ENCODE measurements at places on chromosomes 1 and 21.

DNA sequence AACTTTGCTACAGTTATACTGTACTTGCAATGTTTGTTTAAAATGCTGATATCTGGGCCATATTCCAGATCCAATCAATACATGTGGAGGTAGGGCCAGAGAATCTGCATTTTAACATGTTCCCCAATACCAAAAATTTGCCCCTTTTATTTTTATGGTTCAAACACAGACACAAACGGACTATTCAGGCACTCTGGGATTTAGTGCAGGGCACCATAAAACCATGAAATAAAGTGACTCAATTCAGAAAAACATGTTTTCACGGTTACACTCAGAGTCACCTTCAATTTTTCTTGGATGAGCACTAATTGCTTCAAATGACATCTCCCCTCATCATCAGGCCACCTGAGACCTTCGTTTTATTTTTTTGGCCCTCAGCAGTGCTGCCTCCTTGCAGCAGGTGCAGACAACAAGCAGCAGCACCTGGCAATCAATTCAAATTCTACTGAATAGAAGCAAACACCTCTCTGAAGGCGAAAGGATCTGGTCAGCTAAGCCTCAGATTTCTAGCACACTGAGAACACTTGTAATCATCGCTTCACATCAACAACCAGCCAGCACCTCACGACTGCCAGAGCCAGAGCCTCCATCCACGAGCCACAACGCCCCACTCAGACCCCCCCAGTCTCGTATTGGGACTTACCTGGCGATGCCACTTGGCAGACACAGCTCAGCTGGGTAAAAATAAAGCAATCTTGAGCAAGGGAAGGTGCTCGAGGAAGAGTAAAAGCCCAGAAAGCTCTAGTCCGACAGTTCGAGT is 1.1 kb downstream of the ERO1B start:
- no peak for DNase-seq

DNA sequence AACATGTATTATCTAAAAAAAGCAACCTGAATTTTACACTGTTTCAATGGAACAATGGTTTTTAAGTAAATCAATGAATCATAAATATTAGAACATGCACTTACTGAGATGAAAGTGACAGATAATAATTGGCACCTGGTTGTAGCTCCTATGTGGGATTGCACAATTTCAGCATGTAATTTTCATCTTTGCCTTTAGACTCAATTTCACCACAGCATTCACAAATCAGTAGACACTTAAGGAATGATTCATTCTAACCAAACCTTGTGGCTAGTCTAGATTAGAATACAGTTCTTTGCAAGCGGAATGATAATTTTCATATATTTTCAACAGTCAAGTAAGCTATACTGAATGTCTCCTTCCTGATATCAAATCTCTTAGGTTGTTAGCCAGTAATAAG is 853.4 kb downstream of the KCNT2 start:
- DNase-seq, result no peak

DNA sequence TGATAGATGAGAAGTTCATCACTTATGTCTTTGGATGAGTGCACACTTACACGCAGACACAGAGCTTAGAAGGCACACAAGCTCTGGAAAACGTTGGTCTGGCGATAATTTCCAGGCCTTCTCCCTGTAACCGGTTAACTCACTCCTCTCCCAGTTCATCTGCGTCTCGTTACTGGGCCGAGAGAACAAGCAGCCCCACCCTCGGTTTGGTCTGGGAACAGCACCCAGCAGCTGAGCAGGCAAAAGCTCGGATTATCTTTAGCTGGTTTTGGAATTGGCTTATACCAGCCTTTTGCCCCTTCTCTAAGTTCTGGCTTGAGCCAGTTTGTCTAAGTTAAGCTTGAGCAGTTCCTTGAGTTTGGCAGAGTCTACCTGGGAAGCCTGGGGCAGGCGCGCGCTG is 27.3 kb upstream of the COL6A1 start:
- DNase-seq, result peak; percentile 69

DNA sequence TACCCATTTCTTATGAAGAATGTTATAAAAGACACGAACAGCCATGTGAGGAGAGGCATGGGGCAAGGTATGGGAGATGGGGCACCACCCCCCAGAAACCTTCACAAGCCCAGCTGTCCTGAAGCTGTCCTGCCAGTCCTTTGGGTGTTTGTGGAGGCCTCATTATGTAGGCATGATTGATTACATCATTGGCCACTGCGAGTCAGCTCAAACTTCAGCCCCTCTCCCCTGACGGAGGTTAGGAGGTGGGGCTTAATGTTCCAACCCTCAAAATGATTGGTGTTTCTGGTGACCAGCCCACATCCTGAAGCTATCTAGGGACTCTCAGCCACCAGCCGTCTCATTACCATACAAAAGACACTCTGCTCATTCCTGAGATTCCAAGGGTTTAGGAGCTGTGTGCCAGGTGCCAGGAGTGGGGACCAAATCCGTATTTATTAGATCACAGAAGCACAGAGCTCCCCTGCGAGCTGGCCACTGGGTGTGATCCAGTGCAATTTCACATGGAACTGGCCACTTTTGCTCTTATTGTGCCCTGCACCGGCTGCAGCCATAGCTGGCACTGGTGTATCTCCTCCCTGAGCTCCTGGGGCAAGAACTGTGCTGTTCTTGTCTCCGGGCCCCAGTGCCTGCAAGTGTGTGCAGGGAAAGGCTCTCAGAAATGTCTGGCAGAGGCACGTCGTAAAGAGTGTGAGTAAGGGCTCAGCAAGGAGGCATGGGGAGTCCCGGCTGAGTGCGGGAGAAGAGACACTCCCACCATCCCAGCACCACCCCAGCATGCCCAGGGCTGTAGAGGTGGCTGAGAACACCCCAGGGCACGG is 10.5 kb downstream of the KIAA1614 start:
- no peak for DNase-seq

GRCh38 chr1:161200421-161200991 is 1.7 kb upstream of the ADAMTS4 start:
- DNase-seq, result no peak

GRCh38 chr1:214958486-214958885 is 124.1 kb upstream of the KCNK2 start:
- DNase-seq, result no peak

GRCh38 chr1:167713330-167714081 is 8.3 kb upstream of the MPZL1 start:
- no peak for DNase-seq

DNA sequence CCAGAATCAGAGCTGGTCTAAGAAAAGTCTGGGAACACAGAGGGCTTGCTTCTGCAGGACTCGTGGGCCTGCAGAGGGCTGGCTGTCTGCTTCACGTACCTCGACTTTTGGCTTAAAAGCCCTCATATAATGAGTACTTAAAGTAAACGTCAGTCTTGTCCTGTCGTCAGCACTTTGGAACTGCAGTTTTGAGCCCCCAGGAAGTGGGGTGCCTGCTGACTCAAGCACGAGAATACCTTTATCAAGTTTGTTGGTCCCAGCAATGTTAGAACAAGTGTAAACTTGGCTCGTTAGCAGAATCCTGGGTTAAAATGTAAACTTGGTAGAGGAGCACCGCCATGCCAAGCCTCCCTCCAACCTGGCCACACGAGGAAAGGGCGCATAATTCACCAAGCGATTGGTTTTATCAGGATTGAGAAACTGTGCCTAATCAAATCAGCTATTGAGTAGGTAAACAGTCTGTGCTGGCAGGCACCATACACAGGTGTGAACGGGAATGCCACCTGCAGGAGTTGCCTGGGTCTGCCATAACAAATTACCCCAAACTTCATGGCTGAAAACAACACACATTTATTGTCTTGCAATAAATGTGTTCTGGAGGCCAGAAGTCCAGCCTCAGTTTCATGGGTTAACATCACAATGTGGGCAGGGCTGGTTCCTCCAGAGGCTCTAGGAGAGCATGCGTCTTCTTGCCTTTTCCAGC is 45.0 kb upstream of the FHAD1 start:
- no peak for DNase-seq

DNA sequence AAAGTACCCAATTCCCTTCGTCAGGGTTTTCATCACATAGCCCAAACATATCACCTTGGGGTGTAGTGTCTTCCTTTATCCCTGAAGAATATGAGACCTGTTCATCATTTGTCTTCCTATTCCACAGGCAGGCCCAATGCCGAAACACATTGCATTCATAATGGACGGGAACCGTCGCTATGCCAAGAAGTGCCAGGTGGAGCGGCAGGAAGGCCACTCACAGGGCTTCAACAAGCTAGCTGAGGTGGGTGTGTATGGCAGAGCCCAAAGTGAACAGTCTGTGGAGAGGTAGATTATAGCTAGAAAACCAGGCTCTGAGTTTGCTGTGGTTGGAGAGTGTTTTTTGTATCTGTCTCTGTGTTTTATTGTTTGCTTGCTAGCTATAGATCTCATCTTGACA is 5.9 kb downstream of the DHDDS start:
- no peak for DNase-seq

DNA sequence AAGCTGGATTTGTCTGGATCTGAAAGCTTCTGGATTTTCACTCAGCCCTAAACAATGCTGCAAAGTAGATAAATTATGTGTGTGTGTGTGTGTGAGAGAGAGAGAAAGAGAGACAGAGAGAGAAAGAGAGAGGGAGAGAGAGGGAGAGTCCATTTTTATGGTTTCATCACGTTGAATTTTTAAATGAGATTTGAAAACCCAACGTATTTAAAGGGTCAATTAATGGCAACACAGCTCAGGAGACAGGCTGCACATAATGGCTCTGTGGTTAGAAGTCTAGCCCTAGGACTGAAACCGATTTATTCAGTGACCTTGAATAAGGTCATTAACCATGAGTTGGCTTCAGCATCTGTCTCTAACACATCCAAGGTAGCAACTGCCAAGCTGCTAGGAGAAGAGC is 35.3 kb upstream of the FMN2 start:
- no peak for DNase-seq

DNA sequence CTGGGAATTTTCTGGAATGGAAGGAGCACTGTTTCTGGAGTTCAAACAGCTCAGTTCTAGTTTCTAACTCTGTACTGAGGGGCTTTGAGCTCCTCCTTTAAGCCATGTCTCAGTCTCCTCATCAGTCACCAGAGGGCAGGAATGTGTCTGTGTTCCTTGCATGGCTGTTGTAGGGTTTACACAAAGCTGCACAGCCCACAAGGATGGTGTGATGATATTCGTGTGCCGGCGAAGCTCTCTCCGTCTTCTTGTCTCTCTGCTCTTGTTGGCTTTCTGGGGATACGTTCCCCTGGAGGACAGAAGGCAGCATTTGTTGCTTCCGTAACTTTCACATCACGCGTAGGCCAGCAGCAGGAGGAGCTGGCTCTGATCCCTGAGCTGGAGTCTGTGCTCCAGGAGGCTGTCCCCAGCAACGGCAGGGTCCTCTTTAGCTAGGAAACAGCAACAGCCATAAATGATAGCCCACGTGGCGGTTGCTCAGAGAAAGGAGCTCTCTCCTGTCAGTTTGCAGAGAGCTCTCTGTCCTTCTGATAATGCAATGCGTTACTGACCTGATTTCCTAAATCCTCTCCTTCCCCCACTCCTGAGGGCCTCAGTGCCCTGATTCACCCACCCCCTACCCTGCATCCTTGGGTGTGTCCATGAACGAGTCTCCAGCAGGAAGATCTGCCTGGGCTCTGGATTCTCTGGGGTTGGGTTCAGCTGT is 189.2 kb upstream of the VAMP3 start:
- DNase-seq, result no peak

DNA sequence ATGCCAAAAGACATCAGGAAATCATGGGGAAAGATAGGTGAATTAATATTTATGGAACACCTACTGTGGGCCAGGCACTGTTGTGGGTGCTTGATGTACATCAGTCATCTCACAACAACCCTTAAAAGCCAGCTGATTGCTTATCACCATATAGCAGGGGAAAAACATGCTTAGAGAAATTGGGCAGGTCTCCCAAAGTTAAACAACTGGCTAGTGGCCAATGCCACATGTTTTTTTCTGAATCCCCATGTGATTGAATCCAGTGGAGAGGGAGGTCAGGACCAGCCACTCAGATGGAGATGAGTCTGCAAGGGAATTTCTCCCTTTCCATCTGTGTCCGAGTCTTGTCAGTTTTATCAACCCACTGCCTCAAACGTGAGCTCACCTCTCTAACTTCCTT is 33.5 kb downstream of the UTP25 start:
- DNase-seq, result no peak

GRCh38 chr1:210025870-210026269 is 87.9 kb downstream of the SYT14 start:
- DNase-seq, result no peak

DNA sequence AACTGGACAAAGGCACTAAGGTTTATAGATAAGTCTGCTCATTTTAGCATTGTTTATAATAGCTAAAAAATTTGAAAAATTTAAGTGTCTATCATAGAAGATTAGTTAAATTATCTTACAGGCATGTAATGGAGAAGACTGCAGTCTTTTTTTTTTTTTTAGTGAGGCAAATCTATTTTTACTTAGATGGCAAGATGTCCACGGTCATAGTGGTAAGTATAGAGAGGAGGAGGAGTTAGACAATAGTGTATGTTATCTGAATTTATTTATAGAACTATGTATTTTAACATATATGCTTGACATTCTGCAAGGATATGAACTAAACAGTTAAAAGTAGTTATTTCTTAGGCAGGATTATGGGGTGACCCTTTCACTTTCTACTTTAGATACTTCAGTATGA is 149.0 kb downstream of the SYT2 start:
- no peak for DNase-seq

DNA sequence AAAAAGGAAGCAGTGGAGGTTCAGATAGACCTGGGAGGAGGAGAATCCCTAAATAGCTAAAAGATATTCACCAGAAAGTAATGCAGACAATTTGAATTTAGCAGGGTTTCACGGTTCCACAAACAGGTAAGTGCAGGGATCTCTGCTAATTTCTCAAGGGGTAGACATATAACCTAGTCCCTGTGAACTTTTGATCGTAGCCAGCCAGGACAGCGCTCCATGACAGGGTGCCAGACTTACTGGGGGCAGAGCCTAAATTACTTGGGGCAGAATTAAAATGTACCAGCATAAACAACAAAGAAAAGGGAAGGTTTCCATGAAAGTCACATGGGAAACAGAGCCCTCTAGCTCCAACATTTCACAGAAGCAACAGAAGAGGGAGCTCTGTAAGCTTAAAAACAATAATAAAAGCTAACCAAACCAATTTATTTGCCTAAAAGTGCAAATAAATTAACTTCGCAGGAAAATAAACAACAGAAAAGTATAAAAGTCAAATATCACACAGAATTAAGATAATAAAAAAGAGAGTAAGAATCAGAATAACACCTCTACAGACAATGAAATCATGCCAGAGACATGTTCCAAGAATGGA is 198.3 kb downstream of the DUSP10 start:
- DNase-seq, result peak; percentile 44

- no peak for DNase-seq
These were observed 13.9 kb downstream of the TEX50 start for GRCh38 chr1:173648880-173649605.

DNA sequence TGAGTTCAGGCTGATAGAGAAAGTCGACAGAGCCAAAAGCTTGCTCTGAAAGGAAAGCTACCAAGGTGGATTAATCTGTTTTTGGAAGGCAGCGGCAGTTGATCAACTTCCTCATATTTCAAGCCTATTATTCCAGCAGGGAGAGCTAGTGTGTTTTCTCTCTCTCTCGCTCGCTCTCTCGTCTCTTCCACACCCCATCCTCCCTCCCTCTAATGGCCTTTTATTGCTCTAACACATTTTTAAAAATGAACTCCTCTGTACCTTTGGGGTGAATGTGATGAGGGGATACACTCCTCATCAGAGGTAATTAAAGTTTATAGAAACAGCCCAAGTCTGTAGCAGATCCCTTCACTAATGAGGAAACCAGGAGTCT is 126.4 kb downstream of the CLIC6 start:
- DNase-seq, result peak; percentile 53

GRCh38 chr1:22914156-22914555 is 58.5 kb downstream of the LACTBL1 start:
- DNase-seq, result no peak

- no peak for DNase-seq
These were observed 179.7 kb upstream of the C1orf174 start for GRCh38 chr1:4079815-4080214.

- no peak for DNase-seq
These were observed 150.8 kb downstream of the TGFB2 start for GRCh38 chr1:218495931-218496330.
